GM23248 (cell line): ENCODE measurements at places on chromosomes 7 and 10. TPM values are rescaled to one million over a fixed set of nuclear protein-coding genes. Genes with fewer than 3 reads are reported as not detected.
A peak's percentile ranks its signal among the peaks of the same experiment; 100 is the strongest.

PON3 gene
- total RNA-seq = 1.4 TPM in 1 of 2 replicates, not detected in the other

DNA sequence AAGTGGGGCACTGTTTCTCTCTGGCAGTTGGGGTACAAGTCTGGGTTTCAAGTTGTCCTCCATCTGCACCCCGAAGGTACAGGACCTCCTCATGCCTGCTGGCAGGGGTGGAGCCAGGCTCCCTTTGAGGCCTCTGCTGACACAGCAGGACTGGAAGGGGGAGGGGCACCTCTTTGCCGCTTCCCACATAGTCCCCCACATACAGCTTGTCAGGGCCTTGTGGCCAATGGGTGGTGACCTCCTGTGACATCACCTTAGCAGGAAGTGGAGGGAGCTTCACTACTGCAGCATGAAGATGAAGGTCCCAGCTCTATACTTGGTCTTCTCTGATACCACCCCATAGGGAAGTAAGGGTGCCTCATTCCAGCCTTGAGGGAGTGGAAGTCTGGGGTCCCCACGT lies 167.8 kb downstream of the RAMP3 start:
- no peak for DNase-seq
- H3K36me3 ChIP-seq = no peaks in the 10 kb centered on the region
- no peak overlapping the region for H3K4me3 ChIP-seq
- no peaks in the 10 kb centered on the region for H3K27me3 ChIP-seq

GRCh38 chr7:18421297-18422002 lies 74.1 kb upstream of the HDAC9 start:
- peaks cover 20% of the 10 kb centered on the region for H3K4me1 ChIP-seq
- H3K27ac ChIP-seq = no peak overlapping the region
- no peaks in the 10 kb centered on the region for H3K36me3 ChIP-seq

DNA sequence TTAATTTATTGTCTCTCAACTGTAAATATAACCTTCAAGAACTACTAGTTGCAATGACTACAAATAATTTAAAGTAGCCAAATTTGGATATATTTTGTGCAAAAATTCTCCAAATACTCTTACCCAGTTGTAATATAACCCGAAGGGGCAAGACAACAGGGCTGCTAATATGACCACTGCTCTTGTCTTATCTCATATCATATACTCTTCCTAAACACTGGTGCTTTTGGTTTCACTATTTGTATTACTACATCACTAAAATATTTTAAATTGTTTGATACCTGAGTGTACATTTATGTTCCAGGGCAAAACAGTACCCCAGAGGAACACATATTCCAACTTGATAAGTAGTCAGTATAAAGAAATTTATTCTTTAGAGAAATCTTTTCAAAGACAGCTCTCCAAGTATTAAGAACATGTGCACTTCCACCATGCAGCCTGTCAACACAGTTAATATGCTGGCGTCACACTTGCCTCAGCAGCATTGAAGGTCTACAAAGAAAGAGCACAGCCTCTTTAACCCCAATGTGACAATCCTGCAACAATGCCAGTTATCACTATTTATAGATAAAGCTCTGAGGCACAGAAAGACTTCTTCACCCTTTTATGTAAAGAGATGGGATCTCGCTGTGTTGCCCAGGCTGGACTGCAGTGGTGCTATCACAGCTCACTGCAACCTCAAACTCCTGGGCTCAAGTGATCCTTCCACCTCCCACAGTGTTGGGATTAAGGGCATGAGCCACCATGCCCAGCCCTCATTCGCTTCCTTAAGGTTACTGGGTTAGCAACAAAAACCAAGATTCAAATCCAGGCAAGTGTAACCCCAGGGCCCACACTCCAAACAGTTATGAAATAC lies 37.8 kb downstream of the RHEB start:
- no peak overlapping the region for H3K27ac ChIP-seq
- no peak overlapping the region for H3K4me3 ChIP-seq
- DNase-seq = no peak
- peaks cover 16% of the 10 kb centered on the region for H3K4me1 ChIP-seq
- H3K27me3 ChIP-seq = no peaks in the 10 kb centered on the region

DNA sequence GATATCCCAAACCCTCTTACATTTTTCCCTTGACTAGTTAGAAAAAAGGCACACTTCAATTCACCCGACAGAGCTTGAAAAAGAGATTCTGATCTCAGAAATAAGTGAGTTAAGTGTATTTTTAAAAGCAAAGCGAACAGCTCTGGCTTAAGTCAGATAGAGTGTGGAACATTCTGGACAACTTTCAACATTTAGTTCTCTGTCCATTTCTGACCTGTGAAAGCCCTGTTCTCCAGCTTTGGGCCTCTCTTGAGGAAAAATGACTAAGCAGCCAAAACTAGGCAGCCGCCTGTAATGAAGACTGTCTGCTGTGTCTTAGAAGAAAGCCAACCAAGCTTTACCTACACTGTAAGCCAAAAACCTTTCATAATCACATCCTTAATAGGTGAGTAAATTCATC lies 50.5 kb downstream of the CDK6 start:
- H3K36me3 ChIP-seq = peaks cover 14% of the 10 kb centered on the region; the same call in 1 of the 2 replicates
- H3K4me3 ChIP-seq = peak overlapping the region; percentile 17; the same call in 1 of the 2 replicates
- DNase-seq = peak; percentile 85
- no peaks in the 10 kb centered on the region for H3K27me3 ChIP-seq
- H3K27ac ChIP-seq = peak overlapping the region; percentile 36
- H3K4me1 ChIP-seq = peaks cover 34% of the 10 kb centered on the region

LIPJ gene
- not detected in 2 replicates for total RNA-seq

GRCh38 chr7:116527521-116527920 lies 2.7 kb downstream of the CAV1 start:
- peak overlapping the region; percentile 95 for H3K27ac ChIP-seq
- peak overlapping the region; percentile 95 for H3K4me3 ChIP-seq
- H3K4me1 ChIP-seq = peaks cover 48% of the 10 kb centered on the region
- no peaks in the 10 kb centered on the region for H3K27me3 ChIP-seq
- peak; percentile 59 for DNase-seq

GRCh38 chr10:91925022-91925320 lies 1.4 kb downstream of the BTAF1 start:
- DNase-seq = peak; percentile 58
- H3K4me1 ChIP-seq = peaks cover 8% of the 10 kb centered on the region
- H3K27ac ChIP-seq = peak overlapping the region; percentile 89
- no peaks in the 10 kb centered on the region for H3K36me3 ChIP-seq
- H3K27me3 ChIP-seq = no peaks in the 10 kb centered on the region

- DNase-seq = no peak
- no peaks in the 10 kb centered on the region for H3K27me3 ChIP-seq
- H3K4me3 ChIP-seq = no peak overlapping the region
- H3K27ac ChIP-seq = no peak overlapping the region
- no peaks in the 10 kb centered on the region for H3K36me3 ChIP-seq
Measured at GRCh38 chr7:42137941-42138340, 99.1 kb downstream of the GLI3 start.

DNA sequence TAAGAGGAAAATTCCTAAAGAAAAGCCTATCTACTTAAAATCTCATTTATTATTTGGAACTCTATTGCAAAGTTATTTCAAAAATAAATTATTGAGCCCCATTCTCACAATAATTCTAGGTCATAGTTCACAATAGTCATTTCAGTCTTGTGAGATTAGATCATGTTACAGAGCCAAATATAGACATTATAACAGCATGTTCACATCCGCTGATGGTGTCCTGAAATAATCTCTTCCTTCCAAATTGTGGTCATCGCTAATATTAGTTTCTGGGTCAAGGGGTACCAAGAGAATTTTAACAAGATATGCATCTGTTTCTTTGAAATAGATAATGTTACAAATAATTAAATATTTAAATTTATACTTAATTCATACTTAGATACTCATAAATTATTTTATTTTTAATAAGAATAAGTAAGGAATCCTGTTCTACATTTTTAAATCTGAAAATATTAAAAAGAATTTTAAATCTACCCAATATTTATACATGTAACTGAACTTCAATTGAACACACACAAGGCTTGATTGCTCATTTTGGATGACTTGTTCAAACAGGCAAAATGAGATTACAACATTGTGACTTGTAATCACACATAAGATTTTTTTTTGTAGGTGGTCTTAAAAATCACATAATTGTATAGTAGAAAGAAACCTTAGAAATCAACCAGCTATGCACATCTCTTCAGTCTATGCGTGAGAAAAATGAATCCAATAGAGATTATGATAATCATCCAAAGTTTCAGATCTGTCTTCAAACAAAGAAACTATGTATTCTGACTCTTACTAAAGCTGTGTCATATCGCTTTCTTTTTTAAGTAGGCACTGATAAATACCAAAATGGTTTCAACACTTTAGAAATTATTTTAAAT lies 13.1 kb downstream of the GNAT3 start:
- H3K4me3 ChIP-seq = 0 out of 2 replicates have a peak overlapping the region, but pooled peaks have one; percentile 4
- DNase-seq = peak; percentile 87
- H3K36me3 ChIP-seq = no peaks in the 10 kb centered on the region
- H3K27me3 ChIP-seq = no peaks in the 10 kb centered on the region

DNA sequence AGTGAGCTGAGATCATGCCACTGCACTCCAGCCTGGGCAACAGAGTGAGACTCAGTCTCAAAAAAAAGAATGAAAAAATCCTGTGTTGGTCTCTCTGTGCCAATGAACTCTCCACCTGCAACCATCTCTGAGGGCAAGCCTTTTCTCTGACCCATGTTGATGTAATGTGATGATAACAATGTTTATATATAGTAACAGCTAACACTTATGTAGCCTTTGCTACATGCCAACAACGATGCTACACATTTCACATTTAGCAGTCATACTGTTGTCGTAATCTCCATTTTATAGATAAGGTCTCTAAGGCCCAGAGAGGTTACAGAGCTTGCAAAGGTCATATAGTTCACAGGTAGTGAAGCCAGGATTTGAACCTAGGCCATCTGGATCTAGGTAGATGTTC lies 11.5 kb downstream of the COX15 start:
- DNase-seq = no peak
- H3K4me3 ChIP-seq = no peak overlapping the region
- H3K27ac ChIP-seq = no peak overlapping the region
- H3K36me3 ChIP-seq = peaks cover 62% of the 10 kb centered on the region
- no peaks in the 10 kb centered on the region for H3K27me3 ChIP-seq

ZNF485 gene
- 1.5 and 6.7 TPM in 2 replicates for total RNA-seq
